ENCODE measurements at places on chromosomes 12 and 14.

GRCh38 chr12:112792743-112793142, 1.2 kb downstream of the RPH3A start:
- no peak for DNase-seq

- no peak for DNase-seq
Observed at GRCh38 chr14:50999726-51000125, 55.4 kb upstream of the PYGL start.

DNA sequence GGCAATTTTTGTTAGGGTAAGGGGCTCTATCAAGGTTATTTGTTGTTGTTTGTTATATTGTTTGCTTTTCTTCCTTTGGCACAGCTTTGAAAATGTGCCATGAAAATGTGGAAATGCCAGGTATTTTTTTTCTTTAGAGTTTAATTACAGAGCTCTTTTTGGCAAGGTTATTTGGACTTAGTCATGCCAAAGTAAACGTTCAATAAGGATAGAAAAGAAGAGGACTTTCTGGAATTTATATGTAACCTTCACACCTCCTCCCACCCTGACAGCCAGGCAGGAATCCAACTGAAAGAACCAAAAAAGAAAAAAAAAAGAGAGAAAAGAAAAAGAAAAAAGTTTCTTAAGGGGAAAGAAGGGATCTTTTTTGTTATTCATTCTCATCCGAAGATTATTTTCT, 217.8 kb downstream of the KITLG start:
- DNase-seq = no peak

- DNase-seq = peak; percentile 43
Observed at GRCh38 chr12:108907839-108908351, 28.0 kb downstream of the DAO start.

GRCh38 chr14:74616996-74617700, 5.1 kb upstream of the LTBP2 start:
- DNase-seq = no peak

- DNase-seq = no peak
Observed at GRCh38 chr12:19203539-19204506, 74.3 kb downstream of the PLEKHA5 start.

DNA sequence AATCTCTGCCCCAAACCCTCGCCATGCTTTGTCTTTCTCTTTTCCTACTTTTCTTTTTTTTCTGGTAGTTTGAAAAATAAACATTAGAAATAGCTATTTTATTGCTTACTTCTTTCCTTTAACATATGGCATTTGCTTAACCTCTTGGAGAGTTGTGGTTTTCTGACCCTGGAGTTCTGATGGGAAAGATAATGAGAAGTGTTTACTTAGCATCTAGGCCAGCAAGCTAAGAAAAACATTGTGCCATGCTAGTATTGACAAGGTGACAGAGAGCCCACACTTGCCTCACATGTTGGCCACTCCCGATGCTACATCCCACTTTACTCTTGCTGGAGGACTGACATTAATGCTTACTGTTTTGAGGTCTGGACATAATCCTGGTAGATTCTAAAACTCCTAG, 886.2 kb downstream of the DIO2 start:
- DNase-seq = no peak

DNA sequence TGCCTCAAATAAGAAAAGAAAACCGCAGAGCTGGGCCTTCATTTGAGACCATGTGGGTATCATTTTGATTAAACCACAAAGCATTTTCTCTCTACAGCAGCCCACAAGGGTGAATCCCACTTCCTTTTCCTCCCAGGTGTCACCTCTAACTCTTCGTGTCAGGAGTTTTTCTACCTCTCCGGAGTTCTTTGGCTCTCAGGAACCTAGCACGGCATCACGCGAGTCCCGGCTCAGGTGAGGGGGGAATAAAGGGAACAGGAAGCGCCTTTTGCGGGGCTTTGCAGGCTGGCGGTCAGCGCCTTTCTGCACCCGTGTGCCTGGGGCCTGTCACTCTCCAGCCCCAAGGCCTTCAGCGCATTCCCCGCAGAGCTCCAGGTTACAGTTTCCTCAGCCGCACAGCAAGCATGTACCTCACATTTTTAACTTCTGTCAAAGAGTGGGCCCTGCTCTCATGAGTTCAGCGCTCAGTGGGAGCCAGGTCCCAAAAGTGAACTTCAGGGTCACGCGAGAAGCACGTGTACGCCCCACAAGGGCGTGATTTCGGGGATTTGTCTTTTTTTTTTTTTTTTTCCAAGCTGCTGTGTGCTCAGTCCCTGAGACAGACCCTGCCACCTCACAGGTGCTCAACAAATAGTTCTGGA, 740 bp upstream of the PRPF40B start:
- DNase-seq = peak; percentile 24

DNA sequence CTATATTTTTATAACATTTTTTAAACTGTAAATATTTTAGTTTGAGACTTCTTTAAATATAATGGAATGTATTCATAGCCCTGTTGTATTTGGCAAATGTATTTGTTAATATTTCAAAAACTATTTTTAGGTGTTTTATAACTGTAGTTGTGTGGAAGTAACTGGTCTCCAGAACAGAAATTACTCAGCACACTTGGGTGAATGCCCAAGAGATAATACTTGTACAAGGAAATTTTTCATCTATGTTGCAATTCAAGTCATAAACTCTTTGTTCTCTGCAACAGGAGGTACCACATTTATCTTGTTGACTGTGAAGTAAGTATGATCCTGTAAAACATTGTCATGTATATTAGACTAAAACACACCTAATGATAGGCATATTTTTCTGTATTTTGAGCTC, 72.8 kb downstream of the SLCO1B3 start:
- no peak for DNase-seq

GRCh38 chr12:51667269-51667668, 76.2 kb downstream of the SCN8A start:
- no peak for DNase-seq

GRCh38 chr12:26748741-26749431, 84.1 kb downstream of the ITPR2 start:
- DNase-seq = peak; percentile 27

DNA sequence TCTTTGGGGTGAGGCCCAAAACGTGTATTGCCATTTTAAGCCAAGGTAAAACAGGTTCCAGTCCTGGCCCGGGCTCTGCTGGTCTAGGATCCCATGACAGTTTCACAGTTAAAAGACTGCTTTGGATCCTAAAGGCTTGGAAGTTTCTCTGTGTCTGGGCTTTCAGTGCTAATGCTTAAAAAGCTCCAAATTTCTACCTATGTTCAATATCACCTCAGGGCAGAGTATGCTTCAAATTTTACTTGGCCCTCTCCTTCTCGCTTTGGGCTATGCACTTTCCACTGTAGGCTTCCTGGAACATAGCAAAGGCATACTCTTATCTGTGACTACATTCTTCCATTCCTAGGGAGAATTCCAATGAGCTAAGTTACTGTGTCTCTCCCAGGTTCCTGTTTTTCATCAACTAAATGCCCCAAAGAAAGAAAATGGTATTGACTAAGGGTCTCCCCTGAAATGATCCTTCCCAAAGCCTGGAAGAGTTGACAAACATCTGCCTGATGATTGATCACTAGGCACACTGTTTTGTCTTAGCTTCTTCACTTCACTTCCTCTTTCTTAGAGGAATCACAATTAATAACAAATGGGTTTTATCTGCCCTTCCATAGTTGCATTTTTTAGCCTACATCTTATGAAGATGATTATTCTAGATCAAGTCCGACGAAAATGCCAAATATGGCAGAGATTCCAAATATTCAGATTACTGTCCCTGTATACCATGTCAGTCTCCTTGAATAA, 79.4 kb downstream of the TMTC2 start:
- DNase-seq = no peak

DNA sequence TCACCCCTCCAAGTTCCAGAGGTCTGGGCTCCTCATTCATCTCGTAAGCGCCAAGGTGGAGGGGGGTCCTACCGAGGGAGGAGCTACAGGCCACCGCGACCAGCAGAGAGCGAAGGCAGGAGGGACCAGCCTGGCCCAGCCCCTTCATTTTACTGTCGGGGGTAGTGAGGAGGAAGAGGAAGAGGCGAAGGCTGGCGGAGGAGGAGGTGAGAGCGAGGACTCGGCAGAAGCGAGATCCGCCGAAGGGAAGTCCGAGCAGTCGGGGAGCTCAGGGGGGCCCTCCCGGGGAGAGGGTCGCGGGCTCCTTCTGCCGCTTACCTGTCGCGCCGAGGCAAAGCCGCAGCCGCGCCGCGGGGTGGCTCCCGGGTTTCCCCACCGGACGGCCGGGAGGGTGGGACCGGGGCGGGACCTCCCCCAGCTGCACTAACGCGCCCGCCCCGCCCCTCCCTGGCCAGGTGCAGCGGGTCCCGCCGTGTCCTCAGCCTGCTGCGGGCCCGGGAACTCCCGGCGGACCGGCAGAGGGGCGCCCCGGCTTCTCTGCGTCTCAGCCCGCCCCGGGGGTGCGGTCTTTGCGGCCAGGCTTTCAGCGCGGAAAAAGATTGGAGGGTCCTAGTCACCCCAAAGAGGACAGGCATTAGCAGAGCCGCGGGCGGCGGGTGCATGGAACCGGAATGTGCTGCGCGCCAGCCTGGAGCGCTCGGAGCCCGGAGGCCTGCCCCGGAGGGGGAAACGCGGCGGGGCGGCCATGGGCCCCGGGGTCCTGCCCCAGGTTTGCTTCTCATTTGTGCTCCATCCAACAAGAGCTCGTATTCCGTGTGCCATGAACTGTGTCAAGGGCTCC, at the start of gene GALNT6:
TSS of gene GALNT6 (minus strand) at position 124 of the 841 bp plus-strand sequence. CDS start 11,625 bp downstream, outside the sequence.
- peak; percentile 44 for DNase-seq

GRCh38 chr12:53793221-53793620, 41.4 kb upstream of the CISTR start:
- no peak for DNase-seq

- DNase-seq = no peak
Observed at GRCh38 chr12:115210533-115211252, 526.7 kb upstream of the TBX3 start.

DNA sequence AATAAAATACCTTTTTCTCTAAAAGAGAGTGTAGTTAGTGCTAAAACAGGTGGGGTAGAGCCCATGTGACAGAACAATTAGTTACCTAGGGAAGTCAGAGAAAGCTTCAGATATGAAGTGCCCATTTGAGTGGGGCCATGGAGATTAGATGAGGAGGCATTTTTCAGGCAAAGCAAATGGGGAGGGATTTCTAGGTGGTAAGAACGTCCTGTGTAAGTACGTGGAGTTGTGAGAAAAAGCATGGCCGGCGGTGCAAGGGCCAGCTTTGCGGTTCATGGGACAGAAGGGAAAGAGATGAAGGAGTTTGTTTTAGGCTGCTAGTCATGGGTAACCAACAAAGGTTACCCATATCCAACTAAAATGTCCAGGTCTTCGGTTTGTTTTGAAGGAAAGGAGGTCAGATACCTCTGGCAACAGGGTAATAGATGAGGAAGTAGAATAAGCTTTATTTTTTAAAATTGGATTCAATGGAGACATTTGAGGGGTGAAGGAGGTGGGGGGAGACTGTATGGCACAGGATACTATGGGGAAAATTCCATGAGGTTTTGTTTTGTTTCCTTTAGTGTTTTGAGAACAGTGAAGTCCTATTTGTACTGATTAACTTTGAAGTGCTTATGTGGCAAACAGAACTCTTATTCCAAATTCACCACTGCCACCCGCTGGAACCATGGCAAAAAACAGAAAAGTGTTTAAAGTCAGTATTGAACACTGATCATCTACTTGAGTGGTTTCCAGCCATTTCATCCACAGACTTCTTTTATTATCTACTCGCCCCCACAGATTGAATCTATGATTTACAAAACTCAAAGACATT, 10.0 kb upstream of the SNRPF start:
- DNase-seq = peak; percentile 22

- DNase-seq = no peak
Observed at GRCh38 chr12:45353944-45354343, 138.0 kb downstream of the ANO6 start.

DNA sequence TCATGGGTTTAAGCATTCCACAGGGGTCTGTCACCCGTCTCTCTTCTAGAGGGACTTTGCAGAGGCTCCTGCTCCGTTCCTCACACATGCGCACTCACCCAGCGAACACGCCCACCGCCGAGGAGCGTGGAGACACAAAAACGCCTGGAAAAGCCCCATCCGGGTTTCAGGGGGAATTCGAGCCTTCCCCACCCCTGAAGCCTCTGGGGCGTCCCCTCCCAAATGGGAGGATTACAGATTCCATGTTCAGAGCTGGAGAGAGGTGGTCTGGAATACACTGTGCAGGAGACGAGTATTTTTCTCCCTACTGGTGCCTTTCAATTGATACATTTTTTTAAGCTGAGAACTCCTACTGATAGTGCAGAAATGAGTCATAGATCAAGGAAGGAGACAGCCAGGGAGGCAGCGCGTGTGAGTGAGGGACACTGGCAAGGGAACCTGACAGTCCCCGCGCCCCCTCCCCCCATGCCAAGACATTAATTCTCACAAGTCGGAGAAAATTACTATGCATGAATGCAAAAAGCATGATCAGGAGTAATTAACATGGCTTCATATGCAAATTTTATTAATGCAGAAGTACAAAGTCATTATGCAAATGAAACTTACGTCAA, 36.9 kb downstream of the BCL11B start:
- DNase-seq = peak; percentile 39

DNA sequence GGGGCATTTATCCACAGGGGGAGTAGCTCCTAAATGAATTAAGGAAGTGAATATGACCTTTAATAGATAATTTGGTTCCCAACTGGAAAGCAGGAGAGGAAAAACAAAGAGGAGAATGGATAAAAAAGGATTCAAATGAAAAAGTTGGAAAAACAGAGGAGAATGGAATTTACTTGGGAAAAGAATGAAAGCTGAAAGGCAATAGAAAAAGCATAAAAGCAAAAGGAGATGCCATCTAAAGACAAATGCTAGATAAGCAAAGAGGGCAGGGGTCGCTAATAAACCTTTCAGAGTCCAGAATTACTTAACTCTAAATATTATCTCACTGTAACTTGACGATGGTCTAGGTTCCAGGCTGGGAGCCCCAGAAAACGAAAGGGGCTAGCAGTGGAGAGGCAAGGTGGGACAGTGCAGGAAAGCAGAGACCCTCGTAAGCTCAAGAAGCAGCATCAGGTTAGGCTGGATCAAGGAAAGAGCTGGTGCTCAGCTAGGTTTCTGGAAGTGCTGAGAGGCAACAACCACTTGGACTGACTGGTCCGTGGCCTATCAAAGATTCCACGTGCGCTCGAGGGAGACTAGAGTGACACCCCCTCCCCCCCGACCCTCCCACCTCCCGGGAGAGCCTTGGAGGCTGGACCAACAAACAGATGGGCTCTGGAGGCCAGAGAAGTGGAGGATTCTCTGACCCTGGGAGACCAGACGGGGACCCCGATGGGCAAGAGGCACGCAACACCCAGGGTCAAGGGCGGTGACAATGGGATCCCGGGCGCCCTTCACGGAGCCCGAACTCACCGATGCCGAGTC, 1.2 kb downstream of the SLC2A13 start:
- DNase-seq = no peak

GRCh38 chr12:31962076-31962475, 2.9 kb downstream of the RESF1 start:
- no peak for DNase-seq

DNA sequence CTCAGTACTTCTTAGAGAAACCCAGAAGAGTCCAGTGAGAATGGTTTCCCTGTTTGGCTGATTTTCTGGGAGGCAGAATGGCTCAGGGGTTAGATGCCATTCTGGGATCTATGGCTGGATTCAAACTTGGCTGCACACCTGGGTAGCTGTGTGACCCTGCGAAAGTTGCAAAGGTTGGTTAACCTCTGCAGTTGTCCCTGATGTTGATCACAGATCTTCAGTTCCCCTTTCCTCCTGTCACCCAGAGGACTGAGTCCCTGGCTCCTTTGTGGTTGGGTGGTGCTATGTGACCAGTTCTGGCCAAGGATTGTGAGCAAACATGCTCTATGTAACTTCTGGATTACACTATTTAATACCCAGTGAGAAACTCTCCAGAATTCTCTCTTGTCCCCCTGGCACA, 418.0 kb downstream of the RGS6 start:
- DNase-seq = no peak
